Naive B cell (primary cell): ENCODE measurements at places on chromosomes 11 and 22. TPM values are rescaled to one million over a fixed set of nuclear protein-coding genes. Genes with fewer than 3 reads are reported as not detected.

GRCh38 chr11:78217650-78218541 lies 29.2 kb downstream of the USP35 start:
- H3K4me3 ChIP-seq, result no peak overlapping the region
- no peak overlapping the region for H3K27ac ChIP-seq
- peaks cover 18% of the 10 kb centered on the region for H3K4me1 ChIP-seq
- no peaks in the 10 kb centered on the region for H3K27me3 ChIP-seq
- H3K36me3 ChIP-seq, result peaks cover 4% of the 10 kb centered on the region

The MMP7 gene
- polyA plus RNA-seq, result not detected

- DNase-seq, result no peak
- H3K36me3 ChIP-seq, result no peaks in the 10 kb centered on the region
- H3K27me3 ChIP-seq, result no peaks in the 10 kb centered on the region
- no peaks in the 10 kb centered on the region for H3K4me1 ChIP-seq
These were observed 195.5 kb upstream of the CADM1 start for GRCh38 chr11:115699733-115700132.

GRCh38 chr22:44969817-44970216 lies 40.0 kb downstream of the PHF21B start:
- H3K27ac ChIP-seq, result no peak overlapping the region
- H3K4me3 ChIP-seq, result no peak overlapping the region
- no peak for DNase-seq
- H3K4me1 ChIP-seq, result no peaks in the 10 kb centered on the region

DNA sequence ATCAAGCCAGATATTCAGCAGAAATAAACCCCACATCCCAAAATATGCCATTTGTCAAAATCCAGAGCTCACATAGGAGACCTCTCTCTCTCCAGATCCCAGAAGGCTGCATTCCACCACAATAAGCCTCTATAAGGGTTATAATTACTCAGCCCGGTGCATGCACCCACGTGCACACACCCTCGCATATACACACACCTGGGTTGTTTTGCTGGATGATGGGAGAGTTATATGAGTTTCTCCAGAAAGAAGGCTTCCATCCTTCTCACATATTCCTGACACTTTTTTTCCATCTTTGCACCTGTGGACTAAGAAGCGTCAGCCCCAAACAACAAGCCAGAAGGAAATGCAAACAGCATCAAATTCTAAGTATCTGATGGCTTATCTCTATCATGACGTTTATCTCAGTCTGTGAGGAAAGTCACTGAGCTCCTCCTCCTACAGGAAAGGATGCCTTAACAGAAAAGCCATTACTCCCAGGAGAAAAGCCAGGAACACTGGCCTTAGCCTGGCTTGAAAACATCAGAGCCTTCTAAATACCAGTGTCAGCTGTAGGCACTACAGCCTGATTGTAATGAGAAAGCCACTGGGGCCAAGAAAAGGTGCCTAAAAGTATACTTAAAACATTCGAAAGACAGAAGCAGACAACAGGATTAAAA lies 253.2 kb downstream of the LARGE1 start:
- H3K4me1 ChIP-seq, result peaks cover 76% of the 10 kb centered on the region
- peaks cover 6% of the 10 kb centered on the region for H3K36me3 ChIP-seq
- H3K4me3 ChIP-seq, result no peak overlapping the region
- H3K27ac ChIP-seq, result peak overlapping the region; percentile 49
- no peaks in the 10 kb centered on the region for H3K27me3 ChIP-seq
- DNase-seq, result no peak

The MIOX gene
- not detected for polyA plus RNA-seq

- H3K27me3 ChIP-seq, result peaks cover 23% of the 10 kb centered on the region
- no peak overlapping the region for H3K27ac ChIP-seq
- H3K4me3 ChIP-seq, result no peak overlapping the region
- no peak for DNase-seq
- no peaks in the 10 kb centered on the region for H3K4me1 ChIP-seq
- H3K36me3 ChIP-seq, result no peaks in the 10 kb centered on the region
These were observed 68.9 kb upstream of the CAPRIN1 start for GRCh38 chr11:33982661-33983060.

DNA sequence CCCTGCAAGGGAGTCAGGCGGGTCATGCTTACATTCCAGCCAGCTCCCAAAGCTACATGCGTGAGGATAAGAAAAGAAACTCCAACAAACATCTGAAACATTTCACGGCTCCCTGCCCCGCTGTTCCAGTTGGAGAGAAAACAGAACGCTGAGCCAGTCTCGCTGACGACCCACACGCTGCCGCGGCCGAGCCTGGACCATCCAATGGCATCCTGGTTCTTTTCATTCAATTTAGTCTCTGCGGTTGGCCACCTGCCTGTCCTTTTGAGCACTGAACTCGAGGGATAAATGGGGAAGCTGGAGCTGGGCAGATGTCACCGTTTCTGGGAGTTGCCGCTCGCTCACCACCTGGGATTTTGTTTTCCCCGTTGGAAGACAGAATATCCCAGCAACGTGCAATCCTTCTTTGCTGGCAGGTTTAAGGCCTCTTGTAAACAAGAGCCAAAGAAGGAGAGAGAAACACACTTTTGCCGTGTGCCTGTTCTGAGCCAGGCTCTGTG lies 45.3 kb upstream of the SHISAL1 start:
- H3K27ac ChIP-seq, result no peak overlapping the region
- no peaks in the 10 kb centered on the region for H3K36me3 ChIP-seq
- H3K27me3 ChIP-seq, result peaks cover 16% of the 10 kb centered on the region
- DNase-seq, result no peak

The ACR gene
- not detected for polyA plus RNA-seq

The TNNT3 gene
- polyA plus RNA-seq, result not detected

The BACE1 gene
- 0.05 TPM for polyA plus RNA-seq

GRCh38 chr22:33327348-33327860 lies 269.2 kb upstream of the SYN3 start:
- peaks cover 19% of the 10 kb centered on the region for H3K36me3 ChIP-seq
- DNase-seq, result no peak
- peaks cover 48% of the 10 kb centered on the region for H3K4me1 ChIP-seq
- no peaks in the 10 kb centered on the region for H3K27me3 ChIP-seq

The NXPE2 gene
- polyA plus RNA-seq, result not detected

- H3K27me3 ChIP-seq, result no peaks in the 10 kb centered on the region
- peaks cover 3% of the 10 kb centered on the region for H3K36me3 ChIP-seq
- peak overlapping the region; percentile 86 for H3K4me3 ChIP-seq
- peaks cover 77% of the 10 kb centered on the region for H3K4me1 ChIP-seq
- DNase-seq, result no peak
These were observed 2.6 kb downstream of the TBC1D10A start for GRCh38 chr22:30324014-30324730.
